ENCODE measurements at places on chromosomes 4 and X. TPM values are rescaled to one million over a fixed set of nuclear protein-coding genes. Genes with fewer than 3 reads are reported as not detected.
A peak's percentile ranks its signal among the peaks of the same experiment; 100 is the strongest.

The SPOCK3 gene
- total RNA-seq: 20.9 TPM

The UGT2B17 gene
- total RNA-seq: not detected

The MFAP3L gene
- 25.3 TPM for total RNA-seq

The CLTRN gene
- 2.1 TPM for total RNA-seq

The TRO gene
- 169 TPM for total RNA-seq

GRCh38 chr4:61068745-61069144, 131.4 kb upstream of the ADGRL3 start:
- H3K4me3 ChIP-seq: no peak overlapping the region
- no peaks in the 10 kb centered on the region for H3K4me1 ChIP-seq
- no peak for DNase-seq
- no peaks in the 10 kb centered on the region for H3K27me3 ChIP-seq
- H3K27ac ChIP-seq: no peak overlapping the region

DNA sequence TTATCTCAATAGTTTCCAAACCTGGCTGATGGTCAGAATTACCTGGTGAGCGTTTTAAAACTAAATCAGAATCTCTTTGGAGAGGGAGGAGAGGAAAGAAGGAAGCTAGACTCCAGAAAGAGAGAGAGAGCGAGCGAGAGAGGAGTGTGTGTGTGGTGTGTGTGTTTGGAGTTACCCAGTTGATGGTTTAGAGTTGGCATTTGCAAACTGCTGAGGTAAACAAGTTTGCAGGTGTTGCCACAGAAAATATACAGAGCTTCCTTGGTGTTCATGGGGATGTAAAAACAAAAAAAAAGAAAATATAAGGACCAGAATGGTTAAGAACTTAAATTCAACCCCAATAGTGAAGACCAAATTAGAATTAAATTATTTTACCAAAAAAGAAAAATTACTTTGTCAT, 26.4 kb upstream of the LAP3 start:
- peaks cover 13% of the 10 kb centered on the region for H3K27me3 ChIP-seq
- H3K27ac ChIP-seq: no peak overlapping the region
- no peaks in the 10 kb centered on the region for H3K4me1 ChIP-seq
- H3K4me3 ChIP-seq: no peak overlapping the region
- no peaks in the 10 kb centered on the region for H3K36me3 ChIP-seq
- no peak for DNase-seq

- no peaks in the 10 kb centered on the region for H3K36me3 ChIP-seq
- H3K27me3 ChIP-seq: no peaks in the 10 kb centered on the region
- no peak overlapping the region for H3K27ac ChIP-seq
- H3K4me3 ChIP-seq: no peak overlapping the region
Measured at GRCh38 chrX:25733148-25733547, 405.0 kb upstream of the MAGEB18 start.

- H3K36me3 ChIP-seq: no peaks in the 10 kb centered on the region
- DNase-seq: peak; percentile 62
- no peak overlapping the region for H3K4me3 ChIP-seq
- H3K27ac ChIP-seq: no peak overlapping the region
- no peaks in the 10 kb centered on the region for H3K4me1 ChIP-seq
Measured at GRCh38 chr4:129344058-129344457, 248.1 kb downstream of the C4orf33 start.

DNA sequence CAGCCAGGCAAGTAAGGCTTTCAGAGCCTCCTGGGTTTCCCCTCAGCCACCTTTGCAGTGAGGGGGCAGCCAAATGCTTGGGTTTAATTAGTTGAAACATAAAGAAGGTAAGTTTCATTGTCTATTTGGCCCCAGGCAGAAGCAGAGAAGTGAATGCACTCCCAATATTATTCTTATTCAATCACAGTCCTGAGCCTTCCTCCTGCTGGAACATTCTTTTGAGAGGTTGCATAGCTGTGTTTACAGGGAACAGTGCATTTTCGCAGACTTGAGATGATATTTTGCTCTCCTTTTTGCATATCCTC, 13.9 kb downstream of the SLC2A9 start:
- H3K27me3 ChIP-seq: no peaks in the 10 kb centered on the region
- peak overlapping the region; percentile 84 for H3K27ac ChIP-seq
- H3K4me1 ChIP-seq: no peaks in the 10 kb centered on the region
- no peaks in the 10 kb centered on the region for H3K36me3 ChIP-seq

DNA sequence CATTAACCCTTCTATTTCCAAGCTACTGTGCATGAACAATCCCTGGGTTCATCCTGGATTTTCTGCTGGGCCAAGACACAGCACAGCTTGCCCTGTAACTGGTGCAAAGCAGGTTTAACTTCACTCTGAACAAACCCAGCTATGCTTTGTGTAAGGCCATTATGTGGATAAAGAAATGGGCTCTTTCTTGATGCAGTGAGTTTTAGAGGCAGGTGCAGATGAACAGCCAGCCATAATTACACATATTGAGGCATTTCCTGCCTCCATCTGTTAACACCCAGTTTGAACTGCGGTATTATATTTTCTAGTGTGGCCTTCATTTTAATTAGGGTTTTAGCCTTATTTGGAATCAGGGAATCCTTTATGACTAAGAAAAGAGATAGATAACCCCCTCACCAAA, 68.7 kb upstream of the ARX start:
- no peak overlapping the region for H3K4me3 ChIP-seq
- H3K27ac ChIP-seq: no peak overlapping the region

- H3K4me1 ChIP-seq: peaks cover 12% of the 10 kb centered on the region
- no peak overlapping the region for H3K27ac ChIP-seq
- peaks cover 12% of the 10 kb centered on the region for H3K36me3 ChIP-seq
- no peaks in the 10 kb centered on the region for H3K27me3 ChIP-seq
Measured at GRCh38 chr4:101020956-101021355, 326.4 kb downstream of the PPP3CA start.

- H3K27me3 ChIP-seq: no peaks in the 10 kb centered on the region
- H3K27ac ChIP-seq: no peak overlapping the region
- no peak for DNase-seq
- H3K4me3 ChIP-seq: no peak overlapping the region
- no peaks in the 10 kb centered on the region for H3K4me1 ChIP-seq
Measured at GRCh38 chrX:74171465-74171864, 132.5 kb upstream of the ZCCHC13 start.

DNA sequence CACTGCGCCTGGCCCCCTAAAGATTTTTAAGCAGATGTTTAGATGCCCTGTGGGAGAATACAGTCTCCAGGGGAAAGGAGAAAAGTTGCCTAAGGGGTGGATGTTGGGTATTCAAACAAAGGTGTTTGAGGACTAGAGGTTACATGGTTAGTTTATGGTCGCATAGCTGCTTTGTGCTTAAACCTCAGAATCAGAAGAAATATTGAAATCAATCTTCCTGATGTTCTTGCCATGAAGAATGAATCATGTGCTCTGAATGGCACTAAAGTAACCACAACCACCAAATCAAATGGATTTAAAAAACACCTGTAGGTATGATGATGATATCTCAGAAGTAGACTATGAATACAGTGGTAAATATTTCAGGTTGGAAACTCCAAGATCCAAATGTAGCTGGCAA, 42.7 kb upstream of the TEX13A start:
- peaks cover 11% of the 10 kb centered on the region for H3K27me3 ChIP-seq
- no peaks in the 10 kb centered on the region for H3K36me3 ChIP-seq
- H3K4me1 ChIP-seq: no peaks in the 10 kb centered on the region
- no peak overlapping the region for H3K4me3 ChIP-seq

DNA sequence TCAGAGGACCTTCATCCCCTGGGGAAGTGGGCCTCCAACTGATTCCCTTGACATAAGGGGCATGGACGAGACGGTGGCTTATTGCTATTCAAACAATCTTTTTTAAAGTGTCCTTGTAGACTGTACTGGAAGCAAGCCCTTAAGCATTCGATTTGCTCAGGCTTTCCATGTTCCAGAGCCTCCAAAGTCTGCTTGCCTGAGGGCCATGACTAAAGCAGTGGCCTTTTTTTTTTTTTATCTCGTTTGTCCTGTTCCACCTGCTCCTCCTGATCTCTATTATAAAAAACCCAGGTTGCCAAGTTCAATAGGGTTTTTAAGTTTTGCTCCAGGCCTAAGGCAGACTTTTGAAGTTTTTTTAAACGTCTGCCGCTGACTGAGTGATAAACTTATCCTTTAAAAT, 103.7 kb upstream of the AADAT start:
- DNase-seq: no peak
- peaks cover 6% of the 10 kb centered on the region for H3K4me1 ChIP-seq
- no peak overlapping the region for H3K4me3 ChIP-seq
- H3K36me3 ChIP-seq: no peaks in the 10 kb centered on the region

DNA sequence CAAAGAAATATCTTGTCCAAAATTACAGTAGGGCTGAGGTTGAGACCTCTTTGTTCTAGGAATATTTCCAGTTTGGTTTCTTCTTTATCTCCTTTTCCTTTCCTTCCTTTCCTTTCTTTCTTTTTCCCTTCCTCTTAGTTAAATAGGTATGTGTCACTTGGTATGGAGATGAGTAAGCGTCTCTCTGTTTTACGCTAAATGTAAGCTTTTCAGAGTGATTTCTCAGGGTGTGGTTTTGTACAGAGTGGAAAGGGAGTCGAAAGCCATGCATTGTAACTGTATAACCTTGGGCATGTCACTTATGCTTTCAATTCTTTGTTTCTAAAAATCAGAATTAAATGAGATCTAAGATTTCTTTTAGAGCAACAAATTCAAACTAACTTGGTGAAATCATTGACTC, 54.8 kb downstream of the TLL1 start:
- H3K4me3 ChIP-seq: no peak overlapping the region
- DNase-seq: no peak
- H3K4me1 ChIP-seq: no peaks in the 10 kb centered on the region
- no peak overlapping the region for H3K27ac ChIP-seq
- H3K27me3 ChIP-seq: no peaks in the 10 kb centered on the region
